ENCODE measurements at places on chromosomes 5 and 9.

DNA sequence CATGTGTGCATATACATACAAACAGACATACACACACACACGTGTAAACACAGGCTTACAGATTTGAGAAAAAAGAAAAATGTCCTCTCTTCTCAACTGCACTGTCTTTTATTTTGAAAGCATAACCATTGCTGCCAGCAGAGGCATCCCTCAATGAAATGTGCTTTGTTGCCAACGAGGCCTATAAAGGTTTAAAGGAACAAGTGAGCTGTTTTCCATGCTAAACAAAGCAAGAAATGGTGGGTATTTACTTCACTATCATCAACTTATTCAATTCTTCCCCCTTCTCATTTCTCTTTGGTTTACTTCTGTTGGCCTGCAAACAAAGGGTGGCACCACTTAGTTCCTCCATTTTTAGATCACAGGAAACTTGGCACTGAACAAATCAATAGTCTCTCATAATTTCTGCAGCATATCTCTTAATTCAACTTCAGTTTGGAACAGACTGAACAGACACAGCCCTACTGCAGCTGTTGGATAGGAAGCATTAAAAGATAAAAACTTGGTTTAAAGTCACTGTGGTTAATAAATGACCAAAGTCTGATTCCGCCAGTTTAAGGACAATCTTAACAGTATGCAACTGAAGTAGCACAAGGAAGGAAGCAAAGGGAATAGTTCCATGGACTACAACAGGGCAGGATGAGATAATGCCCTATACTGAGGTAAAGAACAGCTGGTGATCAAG lies 21.7 kb downstream of the TTC33 start:
- DNase-seq: no peak

DNA sequence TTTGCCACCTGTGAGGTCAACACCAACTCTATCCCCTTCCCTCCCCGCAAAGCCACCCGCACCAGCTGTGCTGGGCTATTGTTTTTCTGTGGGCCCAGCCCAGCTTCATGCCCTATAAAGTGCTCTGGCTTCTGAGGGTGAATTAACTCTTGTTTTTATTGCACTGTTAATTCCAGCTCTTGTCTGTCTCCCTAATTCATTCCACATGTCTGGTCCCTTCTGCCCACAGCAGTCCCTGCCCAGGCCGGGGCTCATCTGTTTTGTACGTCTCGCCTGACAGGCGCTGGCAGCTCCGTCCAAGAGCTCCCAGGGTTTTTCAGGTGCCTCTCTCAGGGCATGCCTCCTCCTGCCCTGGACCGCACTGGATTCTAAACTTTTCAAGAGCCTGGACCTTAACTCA lies 118.9 kb downstream of the PDZD2 start:
- no peak for DNase-seq

DNA sequence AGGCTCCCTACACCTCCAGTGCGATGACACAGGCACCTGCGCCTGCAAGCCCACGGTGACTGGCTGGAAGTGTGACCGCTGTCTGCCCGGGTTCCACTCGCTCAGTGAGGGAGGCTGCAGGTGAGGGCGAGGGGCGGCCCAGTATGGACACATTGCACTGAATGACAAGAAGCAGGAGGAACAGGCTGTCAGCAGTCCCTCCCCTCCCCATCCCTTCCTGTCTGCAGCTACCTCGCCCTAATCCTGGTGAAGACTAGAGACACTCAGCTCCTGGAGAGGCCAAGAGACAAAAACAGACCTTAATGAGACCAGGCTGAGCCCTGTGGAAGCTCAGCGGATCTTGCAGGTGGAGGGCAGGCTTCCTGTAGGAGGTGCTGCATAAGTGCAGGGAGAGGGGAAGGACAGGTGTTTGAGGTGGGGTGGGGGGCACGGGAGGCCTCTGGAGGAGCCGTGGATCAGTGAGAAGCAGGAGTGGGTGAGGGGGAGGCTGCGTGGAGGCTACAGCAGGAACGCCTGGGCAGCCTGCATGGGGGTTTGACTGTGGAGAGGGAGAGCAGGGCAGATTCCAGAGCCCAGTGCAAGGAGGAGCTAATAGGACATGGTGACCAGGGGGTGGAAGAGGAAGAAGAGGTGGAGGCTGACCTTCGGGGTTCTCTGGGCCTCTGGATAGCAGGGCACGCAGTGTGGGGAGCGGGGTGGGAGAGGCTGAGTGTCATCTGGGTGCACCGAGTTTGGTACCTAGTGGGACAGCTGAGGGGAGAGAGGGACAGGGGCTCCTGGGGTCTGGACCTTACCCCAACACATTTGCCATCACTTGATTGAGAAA lies 30.4 kb downstream of the LAMC3 start:
- no peak for DNase-seq

GRCh38 chr9:37382982-37383357 lies 39.5 kb upstream of the GRHPR start:
- DNase-seq: no peak

DNA sequence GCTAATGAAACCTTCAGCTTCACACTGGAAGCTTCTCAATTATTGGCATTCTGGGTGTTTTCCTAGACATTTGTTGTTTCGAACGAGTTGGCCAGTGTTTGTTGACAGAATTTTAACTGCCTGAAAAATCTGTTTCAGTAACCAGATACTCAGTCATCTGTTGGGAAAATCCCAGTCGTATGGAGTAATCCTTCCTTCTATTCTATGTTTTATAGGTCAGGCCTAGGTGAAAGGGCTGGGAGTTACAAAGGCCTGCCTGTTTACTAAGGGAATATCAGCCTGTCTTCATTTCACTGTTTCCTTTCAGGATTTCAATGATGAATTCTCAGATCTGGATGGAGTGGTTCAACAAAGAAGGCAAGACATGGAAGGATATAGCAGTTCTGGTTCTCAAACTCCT lies 59.9 kb downstream of the GRAMD2B start:
- DNase-seq: no peak

DNA sequence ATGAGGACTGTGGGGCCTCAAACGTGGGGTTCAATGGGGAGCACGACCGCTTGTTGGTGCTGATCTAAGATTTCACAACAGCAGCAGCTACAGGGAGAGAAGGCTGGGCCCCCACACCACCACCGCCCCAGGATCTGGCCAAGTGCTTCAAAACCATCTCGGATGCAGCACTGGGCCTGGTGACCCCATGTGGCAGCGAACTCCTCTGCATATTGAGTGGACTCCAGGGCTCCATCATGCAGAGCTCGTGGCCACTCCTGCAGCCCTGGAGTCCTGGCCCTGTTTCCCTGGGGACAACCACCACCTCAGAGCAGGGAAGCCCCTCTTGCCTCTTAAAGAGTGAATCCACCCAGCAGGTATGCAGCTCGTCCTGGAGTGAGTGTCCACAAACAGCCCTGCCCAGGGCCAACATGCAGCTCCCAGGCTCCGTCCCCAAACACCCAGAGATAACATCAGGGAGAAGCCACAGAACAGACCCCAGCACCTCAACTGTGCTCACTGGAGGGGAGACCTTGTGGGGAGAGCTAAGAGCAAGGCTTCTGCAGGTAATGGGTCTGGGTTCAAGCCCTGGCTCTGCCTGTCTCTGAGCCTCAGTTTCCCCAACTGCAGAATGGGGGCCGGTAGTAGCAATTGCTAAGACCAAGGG lies 103.1 kb upstream of the SARDH start:
- DNase-seq: no peak

DNA sequence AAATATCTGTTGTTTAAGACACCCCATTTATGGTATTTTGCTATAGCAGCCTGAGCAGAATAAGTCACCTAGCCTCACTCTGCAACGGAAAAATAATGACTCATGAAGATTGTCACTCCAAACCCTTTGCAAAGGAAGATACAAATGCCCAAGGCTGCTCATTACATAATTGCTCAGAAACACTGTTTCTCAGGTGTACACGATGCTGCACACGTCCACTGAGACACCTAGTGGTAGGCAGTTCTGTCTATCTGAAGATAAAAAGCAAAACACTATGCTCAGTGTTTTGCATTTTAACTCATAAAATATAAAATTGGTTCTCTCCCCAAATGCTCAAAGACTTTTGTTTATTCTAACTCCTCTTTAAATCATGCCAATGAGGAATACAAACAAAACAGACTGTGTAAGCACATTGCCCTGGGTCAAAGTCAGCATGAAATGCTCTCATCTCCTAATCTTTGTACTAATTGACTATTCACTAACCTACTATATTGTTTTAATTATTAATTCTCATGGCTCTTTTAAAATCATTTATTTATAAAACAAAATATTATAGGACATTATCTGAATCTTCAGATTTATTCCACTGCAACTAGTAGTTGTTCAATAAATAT lies 7.7 kb upstream of the TSLP start:
- DNase-seq: no peak

DNA sequence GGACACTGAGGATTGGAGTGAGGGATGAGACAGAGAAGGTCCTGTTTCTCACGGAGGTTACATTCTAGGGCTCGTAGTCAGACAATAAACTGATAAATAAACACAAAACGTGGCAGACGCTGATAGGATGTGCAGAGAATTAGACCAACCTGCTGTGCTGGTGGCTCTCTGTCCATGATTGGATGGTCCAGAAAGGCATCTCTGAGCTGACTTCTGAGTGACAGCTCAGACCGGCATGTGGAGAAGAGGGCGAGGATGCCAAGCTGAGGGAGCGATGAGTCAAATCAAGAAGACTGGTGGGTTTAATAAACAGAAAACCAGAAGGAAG lies 132.3 kb upstream of the TAF11L2 start:
- DNase-seq: no peak

GRCh38 chr9:96169484-96169883 lies 132.5 kb downstream of the HSD17B3 start:
- DNase-seq: no peak

- DNase-seq: no peak
Measured at GRCh38 chr5:80793354-80793753, 138.6 kb upstream of the DHFR start.

DNA sequence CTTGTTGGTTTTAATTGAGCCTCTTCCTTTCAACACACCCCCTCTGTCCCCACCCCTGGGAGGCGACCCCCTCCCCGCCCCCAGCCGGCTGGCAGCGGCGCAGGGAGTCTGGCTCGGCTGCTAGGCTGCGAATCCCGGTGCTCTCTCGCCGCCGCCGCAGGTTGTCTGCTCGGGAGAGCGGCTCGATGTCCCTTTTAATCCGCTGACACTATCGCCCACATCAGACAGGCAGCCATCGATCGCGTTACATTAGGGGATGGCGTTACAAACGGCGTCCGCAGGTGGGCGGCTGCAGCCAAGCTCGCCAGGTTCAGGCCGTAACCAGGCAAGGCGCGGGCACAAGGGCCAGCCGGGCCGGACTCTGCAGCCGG lies 1.3 kb downstream of the NR2F1-AS1 start:
- DNase-seq: no peak

DNA sequence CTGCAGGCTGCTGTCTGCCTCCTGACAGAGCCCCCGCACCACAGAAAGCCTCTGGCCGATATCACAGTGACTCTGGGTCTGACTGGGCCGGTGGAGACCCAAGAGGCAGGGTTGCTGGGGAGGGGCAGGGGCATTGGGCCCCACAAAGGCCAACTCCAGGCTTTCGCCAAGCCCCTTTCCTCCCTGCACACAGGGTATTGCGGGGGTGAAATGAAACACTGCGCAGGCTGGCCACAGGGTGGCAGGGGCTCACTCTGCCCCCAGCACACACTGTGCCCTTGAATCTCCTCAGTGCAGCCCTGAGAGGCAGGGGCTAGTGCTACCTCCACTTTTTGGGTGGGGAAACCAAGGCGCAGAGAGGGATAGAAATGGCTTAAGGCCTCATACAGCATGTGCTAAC lies 44.6 kb downstream of the BARX1 start:
- DNase-seq: no peak

- DNase-seq: no peak
Measured at GRCh38 chr5:143890487-143890886, 78.5 kb downstream of the HMHB1 start.

DNA sequence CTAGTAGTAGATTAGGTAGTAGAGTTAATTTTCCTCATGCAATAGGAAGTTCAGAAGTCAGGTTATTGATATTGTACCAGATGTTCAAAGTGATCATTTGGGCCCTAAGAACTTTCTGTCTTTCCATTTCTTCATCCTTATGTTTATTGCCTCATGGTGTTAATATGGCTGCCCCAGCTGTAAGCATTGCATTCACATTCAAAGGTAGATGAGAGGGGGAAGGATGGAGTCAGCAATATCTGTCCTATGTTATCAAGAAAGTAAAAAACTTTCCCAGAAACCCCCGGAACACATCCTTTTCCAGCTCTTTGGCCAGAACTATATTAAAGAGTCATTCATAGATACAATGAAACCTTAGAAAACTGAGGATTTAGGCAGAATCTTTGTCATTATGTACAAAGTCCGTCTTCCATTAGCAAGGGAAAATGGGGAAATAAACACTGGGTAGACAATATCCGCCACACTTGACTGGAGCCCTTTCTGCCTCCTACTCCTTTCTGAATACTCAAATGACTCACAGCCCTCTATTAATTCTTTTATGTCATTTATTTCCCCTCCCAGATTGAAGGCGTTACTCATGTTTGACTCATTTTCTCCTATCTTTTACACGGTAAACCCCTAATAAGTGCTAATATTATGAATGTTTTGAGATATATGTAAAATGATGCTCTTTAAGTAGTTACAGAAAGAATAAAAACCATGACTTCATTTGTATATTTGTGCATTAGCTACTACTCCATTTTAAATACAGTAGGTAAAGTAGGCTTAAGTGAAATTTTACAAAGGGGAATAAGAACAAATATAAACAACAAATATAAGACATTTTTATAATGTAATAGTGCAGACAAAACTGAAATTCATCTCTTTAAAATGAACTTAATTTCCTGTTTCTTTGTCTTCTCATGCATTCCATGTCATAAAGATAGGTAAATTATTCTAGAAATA lies 127.6 kb downstream of the SLF1 start:
- DNase-seq: no peak
